Esophagus squamous epithelium (tissue), 5 donors: ENCODE measurements at places on chromosomes 5 and 9.

DNA sequence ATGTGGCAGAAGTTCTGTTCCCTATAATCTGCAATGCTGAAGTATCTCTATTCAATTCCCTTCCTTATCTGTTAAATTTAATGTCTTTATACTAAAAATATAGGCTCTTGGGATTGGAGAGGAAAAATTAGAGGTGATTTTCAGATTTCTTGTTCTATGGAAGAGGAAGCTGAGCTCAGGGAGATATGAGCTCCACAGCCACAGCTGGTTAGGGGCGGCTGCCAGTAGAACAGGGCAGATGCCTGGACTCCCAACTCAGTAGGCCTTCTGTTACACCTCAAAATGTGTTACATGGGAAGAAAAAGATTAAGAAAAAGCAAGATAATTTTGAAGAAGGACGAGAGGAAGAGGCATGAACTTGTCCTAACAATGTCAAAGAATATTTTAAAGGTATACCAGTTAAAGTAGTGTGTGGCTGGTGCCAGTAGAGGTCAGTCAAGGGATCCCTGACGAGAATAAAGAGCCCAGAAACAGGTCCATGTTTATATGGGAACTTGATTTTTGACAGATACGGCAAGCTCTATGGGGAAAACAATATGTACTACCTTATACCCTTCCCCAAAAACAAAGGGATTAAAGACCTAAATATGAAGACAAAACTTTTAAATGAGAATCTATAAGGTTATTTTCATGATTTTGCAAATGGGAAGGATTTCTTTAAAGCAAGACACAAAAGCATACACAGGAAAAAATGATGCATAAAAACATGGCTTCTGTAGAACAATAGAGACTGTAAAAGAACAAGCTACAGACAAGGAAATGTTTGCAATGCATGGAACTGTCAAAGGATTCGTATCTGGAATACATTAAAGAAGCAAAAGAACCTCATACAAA lies 28.7 kb downstream of the DNAJC21 start:
- no peak for DNase-seq

DNA sequence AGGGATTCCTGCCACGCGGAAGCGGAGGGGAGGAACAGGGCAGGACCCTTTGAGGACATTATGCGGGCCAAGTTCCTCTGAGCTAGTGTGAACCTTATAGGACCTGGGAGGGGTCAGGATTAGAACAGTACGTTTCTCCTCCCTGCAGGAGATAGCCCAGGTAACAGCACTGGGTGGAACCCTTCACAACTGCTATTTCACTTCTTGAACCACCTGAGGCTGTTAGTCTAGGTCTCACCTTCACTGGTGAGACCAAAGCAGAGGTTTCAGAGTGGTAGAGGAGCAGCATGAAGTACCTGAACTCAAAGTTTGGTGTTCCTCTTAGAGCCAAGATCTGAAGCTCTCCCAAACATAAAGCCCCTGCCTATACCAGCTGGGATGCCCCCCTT lies 832 bp downstream of the EIF4EBP3 start:
- DNase-seq, result no peak

DNA sequence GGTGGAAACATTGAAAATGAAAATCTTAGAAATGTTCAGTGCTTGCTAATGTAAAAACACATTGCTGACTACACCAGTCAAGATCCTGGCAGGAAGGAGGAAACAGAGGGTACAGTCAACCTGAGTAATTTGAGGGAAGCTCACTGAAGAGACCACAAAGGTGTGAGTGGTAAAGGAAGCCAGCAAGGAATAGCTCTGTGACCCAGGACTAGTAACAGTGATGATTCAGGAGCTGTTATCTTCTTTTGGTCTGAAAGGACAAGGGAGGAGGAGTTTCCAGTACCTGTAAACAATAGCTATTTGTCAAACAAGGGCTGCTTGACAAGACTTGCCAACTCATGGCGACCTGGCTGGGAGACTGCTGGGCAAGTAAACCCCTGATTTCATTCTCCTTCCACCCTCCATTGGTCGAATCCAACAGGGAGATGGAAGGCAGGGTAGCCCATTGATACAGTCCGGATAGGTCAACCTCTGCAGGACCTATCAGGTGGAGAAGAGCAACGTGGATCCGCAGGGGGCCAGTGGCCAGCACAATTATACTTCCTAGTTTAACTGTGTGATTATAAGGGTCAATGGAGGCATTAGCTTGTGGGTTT lies 68.1 kb downstream of the MAMDC2 start:
- no peak for DNase-seq

- no peak for DNase-seq
Measured at GRCh38 chr5:91079037-91079436, 304.1 kb downstream of the ARRDC3 start.

GRCh38 chr9:127897193-127897692 lies 2.2 kb downstream of the ST6GALNAC6 start:
- no peak for DNase-seq

DNA sequence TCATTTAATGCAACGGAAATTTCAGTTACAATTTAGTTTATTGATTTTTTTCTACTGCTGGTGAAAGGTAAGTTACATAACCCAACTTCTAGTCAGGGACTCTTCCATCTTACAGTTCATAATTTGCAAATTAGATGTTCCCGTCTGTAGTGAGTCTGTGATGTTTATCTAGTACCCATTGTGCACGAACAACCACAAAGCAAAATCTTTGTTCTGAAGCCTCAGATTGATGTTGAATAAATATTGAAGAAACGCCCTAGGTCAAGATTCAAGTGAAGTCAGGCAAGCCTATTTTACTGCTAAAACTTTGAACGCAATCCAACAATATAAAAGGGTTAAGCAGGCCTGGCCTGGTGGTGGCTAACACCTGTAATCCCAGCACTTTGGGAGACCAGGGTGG lies 43.1 kb downstream of the BASP1 start:
- no peak for DNase-seq

- DNase-seq, result no peak
Measured at GRCh38 chr5:140175367-140176030, 511 bp downstream of the CYSTM1 start.

GRCh38 chr5:176533390-176533789 lies 3.8 kb downstream of the RNF44 start:
- no peak for DNase-seq

GRCh38 chr5:137215780-137216179 lies 283.3 kb downstream of the SPOCK1 start:
- no peak for DNase-seq

- no peak for DNase-seq
Measured at GRCh38 chr9:106758911-106759310, 104.1 kb upstream of the ZNF462 start.

DNA sequence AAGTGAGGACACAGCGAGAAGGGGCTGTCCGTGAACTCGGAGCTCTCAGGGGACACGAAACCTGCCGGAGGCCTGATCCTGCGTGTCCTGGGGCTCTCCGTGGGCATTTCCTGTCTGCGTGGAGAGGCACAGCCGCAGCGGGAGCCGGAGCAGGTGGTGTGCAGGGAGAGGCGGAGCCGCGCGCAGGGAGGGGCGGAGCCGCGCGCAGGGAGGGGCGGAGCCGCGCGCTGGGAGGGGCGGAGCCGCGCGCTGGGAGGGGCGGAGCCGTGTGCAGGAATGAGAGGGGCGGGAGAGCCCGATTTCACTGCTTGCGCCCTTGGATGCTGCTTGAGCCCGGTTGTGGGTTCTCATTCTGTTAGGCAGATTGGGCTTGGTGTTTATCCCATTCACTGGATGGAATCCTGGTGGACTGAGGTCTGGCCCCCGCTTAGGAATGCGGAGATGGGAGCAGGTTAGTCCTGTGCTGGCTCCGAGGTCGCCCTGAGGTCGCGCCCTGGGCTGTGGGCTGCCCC lies 26.7 kb downstream of the NDUFS6 start:
- DNase-seq, result no peak

DNA sequence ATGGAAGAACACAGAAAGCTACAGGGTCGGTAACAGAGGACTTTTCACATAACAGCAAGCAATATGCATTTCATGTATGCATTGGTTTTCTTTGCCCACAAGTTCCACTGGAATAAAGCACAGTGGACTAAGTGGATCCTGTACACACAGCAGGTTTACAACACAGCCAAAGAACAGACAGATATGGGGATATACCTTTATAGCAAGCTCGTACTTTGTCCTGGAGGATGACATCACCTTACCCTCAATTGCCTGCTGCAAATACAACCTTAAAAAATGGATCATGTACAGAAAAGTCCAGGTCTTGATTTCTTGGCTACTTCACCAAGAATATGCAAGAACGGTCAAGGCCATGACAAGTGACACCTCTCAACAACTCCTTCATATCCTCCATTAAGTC lies 1445.5 kb downstream of the MAT2B start:
- DNase-seq, result no peak

DNA sequence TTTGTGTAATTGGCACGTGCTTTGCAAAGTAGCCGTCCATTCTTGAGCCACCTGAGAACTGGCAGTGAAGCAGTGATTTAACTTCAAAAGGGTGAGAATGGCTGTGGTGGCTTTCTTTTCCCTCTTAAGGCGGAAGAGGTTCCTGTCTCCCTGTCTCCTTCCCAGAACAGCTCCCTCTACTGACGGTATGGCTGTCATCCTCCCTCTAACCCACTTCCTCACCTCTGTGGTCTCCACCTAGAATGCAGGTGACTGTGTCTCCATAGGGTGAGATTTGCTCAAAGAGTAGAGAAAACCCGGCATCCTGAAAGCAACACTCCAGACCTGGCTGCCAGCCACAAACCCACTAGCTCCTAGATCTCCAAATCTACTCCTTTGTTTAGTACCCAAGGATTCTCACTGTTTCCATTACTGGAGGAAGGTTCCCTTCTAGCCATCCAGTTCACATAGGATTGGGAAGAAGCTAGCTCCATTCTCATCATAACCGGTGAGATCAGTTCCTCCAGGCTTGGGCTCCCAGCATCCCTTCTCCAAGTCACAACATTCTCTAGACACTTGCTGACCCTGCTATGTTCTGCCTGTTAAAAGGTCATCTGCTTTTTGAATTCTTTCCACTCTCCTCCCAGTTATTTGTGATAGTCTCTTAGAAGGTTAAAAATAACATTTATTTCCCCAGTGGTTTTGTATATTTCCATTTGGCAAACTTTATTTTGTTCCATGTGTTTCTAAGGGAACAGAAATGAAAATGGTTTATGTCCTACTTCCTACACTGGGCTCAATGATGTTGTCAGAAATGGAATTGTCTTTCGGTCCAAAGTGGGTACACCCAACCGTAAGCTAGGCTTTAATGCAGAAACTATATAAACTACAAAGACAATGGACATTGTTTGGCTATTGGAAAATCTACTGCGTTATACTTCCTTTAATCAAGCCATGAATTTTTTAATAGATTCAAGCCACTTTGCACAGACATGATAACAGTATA lies 269.4 kb downstream of the CWC27 start:
- no peak for DNase-seq

DNA sequence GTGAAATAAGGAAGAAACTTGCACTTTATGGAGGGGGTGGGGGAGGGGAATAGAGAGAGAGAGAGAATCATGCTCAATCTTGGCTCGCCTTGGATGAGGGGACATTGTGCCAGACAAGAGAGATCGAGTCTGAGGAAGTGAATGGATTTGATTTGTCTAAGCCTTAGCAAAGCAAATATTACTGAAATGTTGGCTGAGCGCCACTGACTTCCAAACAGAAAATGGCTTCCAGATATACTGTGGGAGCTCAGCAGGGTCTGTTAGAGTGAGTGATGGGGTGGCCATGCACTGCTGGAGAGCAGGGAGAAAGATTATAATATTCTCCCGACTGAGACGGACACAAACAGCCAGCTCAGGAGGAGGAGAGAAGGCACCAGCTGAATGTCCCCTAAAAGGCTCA lies 34.5 kb downstream of the BRINP1 start:
- DNase-seq, result no peak

- DNase-seq, result no peak
Measured at GRCh38 chr5:103620851-103621547, 58.4 kb upstream of the NUDT12 start.

DNA sequence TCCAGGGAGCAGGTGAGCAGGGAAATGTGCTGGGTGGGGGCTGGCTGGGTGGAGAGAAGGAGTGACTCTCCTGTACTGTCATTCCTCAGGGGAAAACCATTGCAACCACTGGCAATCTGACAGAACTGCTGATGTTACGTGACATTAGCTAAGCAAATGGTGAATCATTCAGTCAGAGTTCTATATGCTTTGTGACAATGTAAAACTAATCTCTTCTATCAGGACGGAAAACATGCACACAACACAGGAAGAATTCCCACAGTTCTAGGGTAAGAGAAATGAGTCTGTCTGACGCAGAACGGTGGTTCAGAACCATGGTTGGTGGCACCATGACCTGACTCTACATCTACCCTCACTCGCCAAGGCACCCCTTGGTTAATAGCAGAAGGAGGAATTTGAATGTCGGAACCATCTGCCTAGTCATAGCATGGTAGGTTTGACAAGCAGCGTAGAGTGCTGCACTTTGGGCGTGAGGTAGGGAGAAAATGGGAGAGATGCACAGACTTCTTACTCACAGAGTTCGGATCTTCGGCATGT lies 243.6 kb upstream of the PANK3 start:
- no peak for DNase-seq

DNA sequence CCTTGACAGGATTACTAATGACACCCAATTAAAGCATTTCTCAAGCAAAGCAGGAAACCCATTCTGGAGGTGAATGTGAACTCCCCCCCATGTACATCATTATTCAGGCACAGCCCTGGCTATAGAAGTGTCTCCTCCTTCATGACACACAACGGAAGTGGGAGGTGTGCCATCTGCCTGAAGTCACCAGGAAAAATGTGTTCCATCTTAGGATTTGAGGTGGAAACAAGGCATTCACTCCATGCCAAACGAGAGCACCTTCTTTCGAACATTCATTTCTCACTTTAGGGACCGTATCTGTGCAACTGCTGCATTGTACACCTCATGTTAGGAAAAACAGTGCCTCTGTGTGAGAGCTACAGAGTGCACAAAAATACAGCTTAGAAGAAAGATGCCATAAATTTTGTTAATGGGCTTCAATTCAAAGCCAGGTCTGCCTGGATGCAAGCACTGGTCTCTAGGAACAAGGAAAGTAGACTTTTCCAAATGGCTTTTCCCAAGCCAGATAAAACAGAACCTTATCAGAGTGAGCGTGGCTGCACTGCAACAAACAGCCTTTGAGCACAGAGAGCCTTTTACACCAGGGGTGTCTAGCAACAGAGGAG lies 19.4 kb downstream of the GOLM1 start:
- DNase-seq, result no peak

DNA sequence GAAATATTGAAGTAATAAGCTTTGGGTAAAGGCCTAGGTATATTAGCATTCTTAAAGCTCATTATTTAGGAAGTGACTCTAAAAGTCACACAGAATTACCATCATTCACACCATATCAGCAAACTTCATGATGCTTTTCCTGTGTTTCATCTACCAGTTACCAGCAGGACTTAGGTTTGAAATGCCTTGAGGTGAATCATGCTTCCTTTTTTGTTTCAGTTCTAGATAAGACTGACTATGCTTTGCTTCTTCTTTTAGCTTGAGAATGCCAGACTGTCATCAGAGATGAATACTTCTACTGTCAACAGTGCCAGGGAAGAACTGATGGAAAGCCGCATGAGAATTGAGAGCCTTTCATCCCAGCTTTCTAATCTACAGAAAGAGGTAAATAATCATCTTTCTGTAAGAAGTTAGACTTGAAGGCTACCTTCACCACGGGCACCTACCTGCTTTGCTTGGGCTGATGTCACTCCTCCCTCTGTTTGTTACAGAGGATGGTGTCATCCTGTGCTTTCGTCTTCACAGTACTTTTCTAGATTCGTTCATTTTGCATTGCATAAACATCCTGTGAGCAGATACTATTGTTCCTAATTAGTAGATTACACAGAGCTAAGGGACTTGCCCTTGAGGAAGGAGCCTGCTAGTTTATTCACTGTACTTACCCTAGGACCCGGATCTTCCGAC lies 34.7 kb downstream of the LMNB1 start:
- no peak for DNase-seq
